ENCODE measurements at places on chromosomes 7 and 10. TPM values are rescaled to one million over a fixed set of nuclear protein-coding genes. Genes with fewer than 3 reads are reported as not detected.

FEZF1 gene
- not detected for total RNA-seq

DPCD gene
- 23.5 TPM for total RNA-seq

CLCN1 gene
- not detected for total RNA-seq

HYAL4 gene
- not detected for total RNA-seq

SLC39A12 gene
- not detected for total RNA-seq

TAS2R39 gene
- total RNA-seq = not detected

ABLIM1 gene
- total RNA-seq = 44.4 TPM

NRP1 gene
- 2.0 TPM for total RNA-seq

WNT2 gene
- not detected for total RNA-seq

DDC gene
- total RNA-seq = 0.72 TPM

TSPAN14 gene
- total RNA-seq = 45.1 TPM

VSTM4 gene
- total RNA-seq = 0.06 TPM

SPAG6 gene
- not detected for total RNA-seq

MMD2 gene
- total RNA-seq = not detected

OR2A12 gene
- total RNA-seq = not detected

CALML3 gene
- not detected for total RNA-seq

NOS3 gene
- total RNA-seq = 9.7 TPM

LIPM gene
- total RNA-seq = not detected

GNGT1 gene
- not detected for total RNA-seq

CEP55 gene
- total RNA-seq = 43.8 TPM

C7orf33 gene
- total RNA-seq = not detected

TMEM229A gene
- not detected for total RNA-seq

RBP3 gene
- not detected for total RNA-seq

AGMO gene
- total RNA-seq = not detected

MUC12 gene
- 0.44 TPM for total RNA-seq

LRIT1 gene
- total RNA-seq = not detected

STOX1 gene
- 0.40 TPM for total RNA-seq

SH3PXD2A gene
- 8.6 TPM for total RNA-seq

GRID2IP gene
- total RNA-seq = 0.40 TPM

CCL24 gene
- total RNA-seq = not detected

SLC13A1 gene
- total RNA-seq = not detected

HBP1 gene
- 11.2 TPM for total RNA-seq

SEPTIN14 gene
- not detected for total RNA-seq

OGA gene
- 83.7 TPM for total RNA-seq

MEPCE gene
- total RNA-seq = 69.9 TPM

WEE2 gene
- not detected for total RNA-seq

FFAR4 gene
- not detected for total RNA-seq

JAKMIP3 gene
- 0.29 TPM for total RNA-seq

CC2D2B gene
- total RNA-seq = not detected

GSTO1 gene
- total RNA-seq = 138 TPM

ACTR1A gene
- 74.0 TPM for total RNA-seq

ENTPD7 gene
- 6.9 TPM for total RNA-seq

TMEM213 gene
- not detected for total RNA-seq

GDF2 gene
- not detected for total RNA-seq

NANOS1 gene
- 0.06 TPM for total RNA-seq

PRPS1L1 gene
- not detected for total RNA-seq

CALHM3 gene
- 0.10 TPM for total RNA-seq

URGCP gene
- 31.0 TPM for total RNA-seq

DEPP1 gene
- 0.27 TPM for total RNA-seq

CLDN15 gene
- 17.6 TPM for total RNA-seq

SFTPD gene
- total RNA-seq = not detected
